ENCODE measurements at places on chromosomes 16 and 17.

GRCh38 chr16:67902831-67903230 is 9.8 kb downstream of the PSKH1 start:
- DNase-seq: no peak

DNA sequence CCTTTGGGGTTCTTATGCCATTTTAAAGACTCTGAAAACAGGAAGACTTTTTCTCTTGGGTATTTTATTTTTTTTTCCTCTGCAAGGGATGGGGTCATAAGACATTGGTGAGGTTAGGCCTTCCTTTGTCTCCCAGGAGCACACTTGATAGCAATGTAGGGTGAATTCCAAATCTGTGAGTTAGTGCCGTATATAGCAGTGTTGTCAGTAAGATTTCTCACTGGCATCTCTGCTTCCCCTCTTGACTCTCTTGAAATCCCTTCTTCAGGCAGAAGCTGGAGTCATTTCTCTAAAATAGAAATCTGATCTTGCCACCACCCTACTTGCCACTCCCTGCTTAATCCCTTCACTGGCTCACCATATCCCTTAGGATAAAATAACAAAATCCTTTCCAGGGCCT is 529.7 kb downstream of the WWOX start:
- DNase-seq: no peak

DNA sequence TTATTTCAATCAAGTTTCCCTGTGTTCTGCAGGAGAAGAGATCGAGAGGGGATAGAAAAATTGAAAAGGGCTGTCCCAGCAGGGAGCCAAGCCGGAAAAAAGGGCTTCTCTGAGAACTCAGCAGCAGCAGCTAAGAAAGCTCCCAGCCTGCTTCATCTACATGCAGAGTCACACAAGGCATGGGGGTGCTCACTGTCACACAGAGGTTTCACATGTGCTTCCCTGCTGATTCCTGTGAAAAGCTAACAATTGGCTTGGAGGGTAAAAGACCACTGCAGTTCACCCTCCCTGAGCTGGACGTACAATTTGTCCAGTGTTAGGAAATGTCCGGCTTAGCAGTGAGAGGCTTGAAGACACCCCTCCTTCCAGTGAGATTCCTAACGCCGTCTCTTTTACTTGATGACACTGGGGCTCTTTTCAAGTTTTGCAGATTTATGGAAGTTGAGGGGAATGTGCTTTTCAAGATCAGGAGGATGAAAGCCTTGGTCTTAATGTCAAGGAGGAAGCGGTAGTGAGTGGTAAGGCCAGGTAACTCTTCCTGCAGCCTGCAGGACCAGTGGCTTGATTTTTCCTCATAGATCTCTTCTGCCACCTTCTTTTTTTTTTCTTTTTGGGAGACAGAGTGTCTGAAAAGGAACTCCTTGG is 85.6 kb downstream of the WNT3 start:
- DNase-seq: no peak

GRCh38 chr16:11696266-11697012 is 28.2 kb downstream of the SNN start:
- no peak for DNase-seq

DNA sequence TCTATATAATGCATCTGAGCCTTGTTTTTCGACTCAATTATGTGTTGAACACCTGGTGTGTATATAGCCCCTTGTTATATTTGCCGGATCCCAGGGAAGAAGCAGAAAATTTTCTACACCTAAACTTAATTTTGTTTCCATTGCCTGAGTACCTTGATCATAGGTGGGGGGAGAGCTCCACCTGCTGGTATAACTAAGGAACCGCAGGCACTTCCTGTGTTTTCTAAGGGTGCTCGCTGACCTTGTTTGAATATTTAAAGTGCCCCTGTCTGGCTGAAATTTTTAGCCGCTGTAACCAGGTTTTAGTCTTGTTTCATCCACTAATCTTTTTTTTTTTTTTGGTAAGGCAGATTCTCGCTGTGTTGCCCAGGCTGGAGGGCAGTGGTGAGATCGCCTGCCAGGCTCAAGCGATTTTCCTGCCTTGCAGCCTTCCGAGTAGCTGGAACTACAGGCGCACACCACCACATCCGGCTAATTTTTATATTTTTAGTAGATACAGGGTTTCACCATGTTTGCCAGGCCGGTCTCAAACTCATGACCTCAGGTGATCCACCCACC is 6.5 kb upstream of the NUBP1 start:
- DNase-seq: peak; percentile 23

DNA sequence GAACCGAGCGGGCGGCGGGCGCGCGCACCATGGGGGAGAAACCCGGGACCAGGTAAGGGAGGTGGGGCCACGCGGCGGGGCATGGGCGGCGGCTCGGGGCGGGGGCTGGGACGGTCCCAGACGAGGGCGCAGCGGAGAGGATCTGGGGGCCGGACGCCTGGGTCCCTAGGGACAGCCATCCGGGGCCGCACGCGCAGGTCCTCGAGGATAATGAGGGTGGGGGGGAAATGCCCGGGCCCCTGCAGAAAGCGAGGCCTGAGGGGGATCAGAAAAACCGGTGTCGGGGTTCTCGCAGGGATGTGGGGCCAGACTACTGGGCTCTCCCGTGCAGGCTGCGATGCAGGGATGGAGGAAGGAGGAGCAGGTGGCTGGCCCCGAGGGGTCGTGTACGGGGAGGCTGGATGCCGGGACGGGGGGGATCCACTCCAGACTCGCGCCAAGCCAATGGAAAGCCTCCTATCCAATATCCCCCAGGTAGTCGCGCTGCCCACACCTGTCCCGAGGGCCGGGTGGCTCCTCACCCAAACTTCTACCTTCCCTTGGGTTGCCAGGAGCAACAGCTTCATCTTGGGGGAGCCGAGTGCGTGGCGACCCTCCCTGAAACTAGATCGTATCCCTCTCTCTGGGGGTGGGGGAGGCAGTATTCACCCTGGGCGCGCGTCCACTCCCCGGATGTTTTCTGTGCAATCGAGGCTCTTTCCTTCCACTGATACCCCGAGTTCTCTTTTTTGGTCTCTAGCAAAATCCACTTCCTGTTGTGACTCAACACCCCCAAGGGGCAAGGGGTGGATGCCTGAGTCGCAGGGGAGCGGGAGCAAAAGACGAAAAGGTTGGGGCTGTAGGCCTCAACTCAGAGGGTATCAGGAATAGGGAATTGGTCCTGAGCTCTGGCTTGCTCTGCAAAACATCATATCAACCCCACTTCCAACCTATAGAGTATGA is 532 bp downstream of the ARRB2 start:
- DNase-seq: peak; percentile 32

GRCh38 chr17:33981711-33982601 is 273.1 kb upstream of the CCL2 start:
- DNase-seq: no peak

DNA sequence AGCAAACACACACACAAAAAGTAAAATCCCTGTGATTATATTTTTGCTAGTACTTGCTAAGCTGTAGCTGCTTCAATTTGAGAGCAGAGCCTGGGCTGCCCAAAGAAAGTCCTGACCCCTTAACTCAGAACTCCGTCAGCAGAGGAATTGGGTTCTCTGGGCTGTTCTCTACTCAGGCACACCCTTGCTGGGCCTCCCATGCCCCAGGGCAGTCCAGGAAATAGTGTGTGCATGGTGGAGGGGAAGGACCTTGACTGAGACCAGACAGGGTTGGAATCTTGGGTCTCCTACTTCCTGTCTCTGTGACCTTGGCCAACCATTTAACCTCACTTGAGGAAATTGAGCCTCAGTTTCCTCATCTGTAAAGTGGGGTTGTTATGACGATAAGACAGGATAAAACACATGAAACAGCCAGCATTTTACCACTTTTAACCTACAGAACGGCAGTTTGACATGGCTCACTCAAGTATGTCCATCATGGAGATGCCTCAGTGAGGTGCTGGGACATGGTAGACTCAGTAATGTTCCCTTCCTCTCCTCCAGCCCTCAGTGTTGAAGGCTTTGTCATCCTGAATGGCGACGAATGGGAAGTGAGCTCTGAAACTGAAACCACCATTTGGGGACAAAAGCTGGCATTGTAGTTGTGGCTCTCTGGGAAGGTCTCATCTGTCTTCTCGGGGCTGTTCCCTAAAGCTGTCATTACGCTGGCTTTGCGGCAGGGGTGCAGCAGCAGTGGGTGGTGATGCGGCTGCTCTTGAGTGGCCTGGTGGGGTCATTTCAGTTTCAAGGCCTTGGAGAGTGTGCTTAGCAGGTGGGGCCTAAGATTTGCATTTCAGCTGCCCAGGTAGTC is 74.9 kb downstream of the CMIP start:
- no peak for DNase-seq

- no peak for DNase-seq
These were observed 164.3 kb downstream of the ABCA8 start for GRCh38 chr17:68790931-68791330.

- peak; percentile 54 for DNase-seq
These were observed at the start of gene ZFP3 for GRCh38 chr17:5078106-5079028. Gene ZFP3, plus strand, starts transcription at chr17:5078467. Its CDS starts 13,038 bp downstream, at chr17:5091505.

DNA sequence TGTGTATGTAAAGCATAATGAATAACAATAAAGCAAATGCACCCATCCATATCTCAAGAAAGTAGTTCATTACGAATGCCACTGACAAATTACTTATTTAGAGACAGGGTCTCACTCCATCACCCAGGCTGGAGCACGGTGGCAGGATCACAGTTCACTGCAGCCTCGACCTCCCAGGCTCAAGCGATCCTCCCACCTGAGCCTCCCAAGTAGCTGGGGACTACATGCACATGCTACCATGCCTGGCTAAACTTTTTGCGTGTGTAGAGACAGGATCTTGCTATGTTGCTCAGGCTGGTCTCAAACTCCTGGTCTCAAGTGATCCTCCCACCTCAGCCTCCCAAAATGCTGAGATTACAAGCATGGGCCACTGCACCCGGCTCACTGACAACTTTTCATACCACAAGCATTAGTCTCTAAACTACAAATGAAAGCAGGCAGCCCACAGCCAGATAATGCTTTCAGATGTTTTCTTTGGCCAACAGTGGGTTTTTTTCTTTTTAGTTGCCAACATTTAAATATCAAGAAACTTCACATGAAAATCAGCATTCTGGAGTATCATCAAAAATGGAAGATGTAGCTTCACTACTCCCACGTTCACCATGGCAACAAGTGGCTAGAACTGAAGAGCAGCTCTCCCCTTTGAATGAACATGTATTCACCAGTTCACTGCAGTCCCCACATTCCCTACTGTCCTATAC is 7.7 kb downstream of the ARHGAP17 start:
- no peak for DNase-seq

GRCh38 chr17:7707446-7707845 is 2.4 kb downstream of the EFNB3 start:
- no peak for DNase-seq

DNA sequence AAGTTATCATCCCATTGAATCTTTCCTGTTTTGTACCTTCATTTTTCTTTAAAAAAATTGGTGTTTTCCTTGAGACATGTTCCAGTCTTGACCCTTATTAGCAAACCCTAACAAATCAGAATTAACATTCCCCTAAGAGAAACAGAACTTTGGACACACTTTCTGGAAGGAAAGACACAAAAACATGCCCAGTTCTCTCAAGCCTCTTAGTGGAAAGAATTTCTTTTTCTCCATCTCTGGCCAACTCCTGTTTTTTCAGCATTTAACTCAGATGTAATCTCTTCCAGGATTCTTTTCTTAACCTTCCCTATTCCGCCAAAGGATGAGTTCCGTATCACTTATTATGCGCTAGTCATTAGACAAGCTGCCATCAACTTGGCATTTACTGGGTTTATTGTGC is 23.9 kb upstream of the CDH8 start:
- no peak for DNase-seq

GRCh38 chr17:29283496-29283895 is 10.5 kb downstream of the NUFIP2 start:
- DNase-seq: no peak

DNA sequence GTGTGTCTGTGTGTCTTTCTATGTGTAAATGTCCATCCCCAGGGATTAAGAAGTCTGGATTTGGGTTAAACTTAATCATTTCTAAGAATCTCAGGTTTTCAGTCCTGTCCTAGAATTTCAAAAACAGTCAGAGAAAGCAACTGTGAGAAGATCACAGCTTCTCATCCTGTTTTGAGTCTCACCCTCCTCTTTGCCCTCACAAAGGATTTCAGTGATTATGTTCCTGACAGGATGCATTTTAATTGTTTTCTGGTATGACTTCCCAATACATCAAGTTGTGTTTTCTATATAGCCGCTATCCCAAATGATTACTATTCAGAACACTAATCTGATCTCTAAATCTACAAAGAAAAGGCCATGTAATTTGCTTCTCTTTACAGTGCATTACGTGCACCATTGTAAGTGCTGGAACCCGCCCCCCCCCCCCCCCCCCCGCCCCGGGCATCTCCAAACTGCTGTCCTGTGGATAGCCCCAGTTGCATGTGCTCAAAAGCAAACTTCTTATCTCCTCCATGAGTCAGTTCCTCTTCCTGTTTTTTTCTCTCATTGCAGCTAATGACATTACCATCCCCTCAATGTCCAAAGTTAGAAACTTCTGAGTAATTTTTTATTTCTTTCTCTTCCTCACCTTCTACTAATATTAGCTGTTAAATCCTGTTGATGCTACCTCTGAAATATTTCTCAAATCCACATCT is 73.9 kb downstream of the CDH13 start:
- no peak for DNase-seq

- DNase-seq: no peak
These were observed 8.5 kb upstream of the SUPT4H1 start for GRCh38 chr17:58360296-58361063.

DNA sequence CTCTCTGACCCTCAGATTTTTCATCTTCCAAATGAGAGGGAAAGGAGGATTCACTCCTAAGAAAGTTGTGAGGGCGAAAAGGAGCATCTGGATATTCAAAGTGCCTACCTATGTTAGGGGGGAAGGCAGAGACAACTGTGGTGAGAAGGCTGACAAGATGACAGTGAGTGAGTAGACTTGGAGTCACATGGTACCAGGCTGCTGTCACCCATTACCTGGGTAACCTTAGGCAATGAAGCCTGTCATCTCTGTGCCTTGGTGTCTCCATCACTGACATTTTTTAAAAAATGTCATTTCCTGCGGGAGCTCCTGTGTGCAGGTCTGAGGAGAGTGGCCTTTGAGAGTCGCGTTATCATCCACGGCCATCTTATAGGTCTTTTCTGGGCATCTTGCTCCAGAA is 124.0 kb downstream of the MAF start:
- DNase-seq: no peak

GRCh38 chr16:75461575-75461974 is 2.9 kb downstream of the TMEM170A start:
- no peak for DNase-seq

GRCh38 chr16:69935278-69935711 is 15.8 kb upstream of the CLEC18A start:
- DNase-seq: no peak

DNA sequence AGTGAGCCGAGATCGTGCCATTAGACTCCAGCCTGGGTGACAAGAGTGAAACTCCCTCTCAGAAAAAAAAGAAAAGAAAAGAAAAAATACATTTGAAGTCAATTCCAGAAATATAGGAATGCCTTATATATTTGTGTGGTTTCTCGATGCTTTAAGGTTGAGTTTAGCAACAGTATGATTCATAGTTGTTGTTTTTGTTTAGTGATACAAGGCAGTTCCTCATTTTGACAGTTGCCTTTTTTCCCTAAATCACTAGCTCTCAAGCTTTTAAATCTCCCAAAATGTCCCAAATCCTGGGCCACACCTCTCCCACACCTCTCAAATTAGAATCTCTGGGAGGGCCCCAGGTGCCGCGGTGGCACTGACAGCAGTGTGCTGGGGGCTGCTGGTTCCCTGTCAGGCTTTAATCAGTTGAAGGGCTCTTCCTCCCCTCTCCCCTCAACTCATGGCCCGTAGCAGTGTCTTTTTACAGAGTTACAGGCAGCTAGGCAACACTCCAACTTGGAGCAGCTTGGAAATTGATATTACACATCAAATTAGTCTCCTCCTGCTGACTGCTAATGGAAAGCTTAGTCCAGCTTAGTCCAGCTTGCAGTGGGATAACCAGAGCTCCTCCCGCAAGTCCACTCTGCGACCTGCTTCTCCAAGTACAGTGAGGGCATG is 58.4 kb downstream of the EPN2 start:
- no peak for DNase-seq

- DNase-seq: no peak
These were observed 23.0 kb upstream of the IL21R start for GRCh38 chr16:27378871-27379481.
